ENCODE measurements at places on chromosomes 13 and 19. TPM values are rescaled to one million over a fixed set of nuclear protein-coding genes. Genes with fewer than 3 reads are reported as not detected.

Gene IFNL1
- 0.09 TPM for polyA plus RNA-seq

Gene OR7C1
- not detected for polyA plus RNA-seq

Gene WDR87
- not detected for polyA plus RNA-seq

Gene SSC5D
- not detected for polyA plus RNA-seq

Gene COX6B2
- 1.4 TPM for polyA plus RNA-seq
